ENCODE measurements at places on chromosomes 16 and 17.

- H3K4me3 ChIP-seq, result no peak overlapping the region
- H3K27ac ChIP-seq, result no peak overlapping the region
- no peaks in the 10 kb centered on the region for H3K27me3 ChIP-seq
- DNase-seq, result no peak
Measured at GRCh38 chr17:79892457-79893241, 53.4 kb upstream of the CBX4 start.

DNA sequence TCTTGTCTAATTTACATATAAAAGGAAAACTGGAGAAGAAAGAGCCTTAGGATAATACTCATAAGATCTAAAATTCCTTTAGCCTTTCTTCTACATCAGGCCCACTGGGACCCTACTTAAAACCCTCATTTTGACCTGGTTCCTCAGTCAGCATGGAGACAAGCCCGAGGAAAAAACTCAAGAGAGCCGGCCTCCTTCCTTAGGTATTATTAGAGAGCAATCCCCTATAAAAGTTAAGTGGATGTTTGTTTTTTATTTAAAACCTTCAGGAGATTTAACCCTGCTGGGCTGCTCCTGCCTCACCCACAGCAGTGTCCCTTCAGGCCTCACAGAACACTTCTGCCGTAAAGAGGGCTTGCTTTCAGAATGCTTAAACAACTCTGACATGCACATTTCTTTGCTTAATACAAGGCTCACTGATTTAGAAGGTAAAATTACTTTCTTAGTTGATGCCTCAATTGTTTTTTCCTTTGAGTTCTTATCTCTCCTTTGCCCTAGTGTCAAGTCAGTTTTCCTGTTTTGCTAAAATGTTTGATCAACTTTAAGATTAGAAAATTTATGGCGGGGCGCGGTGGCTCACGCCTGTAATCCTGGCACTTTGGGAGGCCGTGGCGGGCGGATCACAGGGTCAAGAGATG is 145.6 kb upstream of the TBX2 start:
- no peak for DNase-seq
- H3K4me3 ChIP-seq, result no peak overlapping the region
- no peak overlapping the region for H3K27ac ChIP-seq
- H3K4me1 ChIP-seq, result no peaks in the 10 kb centered on the region

DNA sequence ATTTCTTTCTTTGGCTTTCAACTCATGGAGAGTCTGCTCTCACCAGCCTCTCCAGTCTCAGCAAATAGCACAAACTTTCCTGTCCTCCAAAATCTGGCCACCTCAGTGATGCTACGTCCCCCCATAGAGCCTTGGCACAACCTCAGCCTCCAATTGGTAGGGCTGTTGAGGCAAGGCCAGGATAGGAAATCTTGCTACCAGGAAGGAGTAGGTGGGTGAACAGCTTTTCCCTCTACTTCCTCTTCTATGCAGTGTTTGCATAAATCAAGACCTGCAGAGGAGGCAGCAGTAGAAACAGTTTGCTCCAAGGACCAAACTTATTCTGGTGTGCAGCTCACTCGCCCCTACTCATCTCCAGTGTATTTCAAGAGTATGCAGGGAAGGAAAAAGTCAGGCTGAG is 701 bp upstream of the DPEP2 start:
- DNase-seq, result no peak
- peak overlapping the region; percentile 19 for H3K4me3 ChIP-seq
- no peaks in the 10 kb centered on the region for H3K27me3 ChIP-seq
- no peaks in the 10 kb centered on the region for H3K4me1 ChIP-seq
- no peaks in the 10 kb centered on the region for H3K36me3 ChIP-seq

DNA sequence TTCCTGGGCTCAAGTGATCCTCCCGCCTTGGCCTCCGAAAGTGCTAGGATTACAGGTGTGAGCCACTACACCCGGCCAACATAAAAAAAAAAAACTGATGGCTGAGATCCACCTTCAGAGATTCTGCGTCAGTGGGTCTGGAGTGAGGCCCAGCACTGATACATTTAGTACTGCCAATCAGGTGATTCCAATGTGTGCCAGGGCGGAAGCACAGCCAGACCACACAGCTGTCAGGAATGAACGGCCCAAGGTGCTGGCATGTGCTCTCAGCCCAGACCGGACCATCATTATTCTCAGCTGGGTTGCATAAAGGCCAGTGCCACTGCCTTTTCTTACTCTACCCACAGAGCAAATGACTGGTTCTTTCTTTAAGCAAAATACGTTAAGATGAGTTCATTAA is 1.2 kb upstream of the BCO1 start:
- H3K36me3 ChIP-seq, result no peaks in the 10 kb centered on the region
- H3K27me3 ChIP-seq, result no peaks in the 10 kb centered on the region
- no peak overlapping the region for H3K4me3 ChIP-seq
- DNase-seq, result peak; percentile 76

GRCh38 chr16:11256661-11257130 is 692 bp upstream of the SOCS1 start:
- H3K27ac ChIP-seq, result peak overlapping the region; percentile 96
- DNase-seq, result peak; percentile 73

DNA sequence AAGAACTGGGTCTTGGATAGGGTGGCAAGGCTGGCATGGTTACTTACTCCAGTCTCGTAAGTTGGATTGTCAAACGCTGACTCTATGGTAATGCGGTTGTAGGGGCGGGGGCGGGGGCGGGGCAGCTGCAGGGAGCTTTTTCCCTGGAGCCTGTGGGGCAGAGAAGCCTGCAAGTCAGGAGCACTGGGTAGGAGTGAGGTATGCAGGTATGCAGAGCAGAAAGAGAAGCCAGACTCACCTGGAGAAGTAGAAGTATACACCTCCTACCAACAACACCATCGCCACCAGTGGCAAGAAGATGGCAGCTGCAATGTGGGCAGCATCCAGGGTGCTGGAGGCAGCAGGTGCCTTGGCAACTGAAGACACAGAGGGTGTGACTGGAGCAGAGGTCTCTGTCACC is 4.8 kb upstream of the PHF12 start:
- H3K27me3 ChIP-seq, result no peaks in the 10 kb centered on the region
- H3K4me3 ChIP-seq, result no peak overlapping the region
- H3K36me3 ChIP-seq, result no peaks in the 10 kb centered on the region
- no peaks in the 10 kb centered on the region for H3K4me1 ChIP-seq
- no peak overlapping the region for H3K27ac ChIP-seq

DNA sequence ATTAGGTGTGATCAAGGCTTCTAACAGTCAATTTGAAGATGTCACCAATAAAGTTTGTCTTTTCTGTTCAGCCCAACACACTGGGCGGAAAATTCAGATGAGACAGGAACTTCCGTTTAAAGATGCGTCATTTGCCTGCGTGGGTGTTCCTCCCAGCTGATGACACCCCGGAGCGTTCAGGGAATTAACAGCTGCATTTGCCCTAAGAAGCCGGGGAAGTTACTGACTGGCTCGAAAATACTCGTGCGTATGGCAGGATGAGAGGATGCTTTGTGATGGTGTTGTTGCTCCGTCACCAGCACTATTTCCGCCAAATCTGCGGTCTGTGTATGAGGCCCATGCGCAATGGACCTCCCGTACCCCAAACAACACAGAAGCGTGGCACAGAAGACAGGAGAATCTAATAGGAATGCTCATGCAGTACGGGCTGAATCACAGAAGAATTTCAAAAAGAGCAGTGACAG is 11.9 kb upstream of the PVALEF start:
- no peak overlapping the region for H3K27ac ChIP-seq
- no peaks in the 10 kb centered on the region for H3K27me3 ChIP-seq
- H3K4me3 ChIP-seq, result no peak overlapping the region
- H3K36me3 ChIP-seq, result no peaks in the 10 kb centered on the region
- DNase-seq, result no peak
- H3K4me1 ChIP-seq, result no peaks in the 10 kb centered on the region

Data from right lobe of liver (tissue), 6 donors.